IMR-90 (cell line): ENCODE measurements at places on chromosomes 12 and 14. TPM values are rescaled to one million over a fixed set of nuclear protein-coding genes. Genes with fewer than 3 reads are reported as not detected.
A peak's percentile ranks its signal among the peaks of the same experiment; 100 is the strongest.

ERBB3 gene
- 2.2 and 2.5 TPM in 2 replicates for total RNA-seq

SYCP3 gene
- total RNA-seq: under 0.01 TPM in 1 of 2 replicates, not detected in the other

KRT2 gene
- total RNA-seq: not detected in 2 replicates

- H3K27ac ChIP-seq: no peak overlapping the region
- peak; percentile 19 for DNase-seq
- H3K36me3 ChIP-seq: no peaks in the 10 kb centered on the region
- no peak overlapping the region for H3K4me3 ChIP-seq
- no peaks in the 10 kb centered on the region for H3K4me1 ChIP-seq
Measured at GRCh38 chr12:114636723-114637480, 47.1 kb downstream of the TBX3 start.

DNA sequence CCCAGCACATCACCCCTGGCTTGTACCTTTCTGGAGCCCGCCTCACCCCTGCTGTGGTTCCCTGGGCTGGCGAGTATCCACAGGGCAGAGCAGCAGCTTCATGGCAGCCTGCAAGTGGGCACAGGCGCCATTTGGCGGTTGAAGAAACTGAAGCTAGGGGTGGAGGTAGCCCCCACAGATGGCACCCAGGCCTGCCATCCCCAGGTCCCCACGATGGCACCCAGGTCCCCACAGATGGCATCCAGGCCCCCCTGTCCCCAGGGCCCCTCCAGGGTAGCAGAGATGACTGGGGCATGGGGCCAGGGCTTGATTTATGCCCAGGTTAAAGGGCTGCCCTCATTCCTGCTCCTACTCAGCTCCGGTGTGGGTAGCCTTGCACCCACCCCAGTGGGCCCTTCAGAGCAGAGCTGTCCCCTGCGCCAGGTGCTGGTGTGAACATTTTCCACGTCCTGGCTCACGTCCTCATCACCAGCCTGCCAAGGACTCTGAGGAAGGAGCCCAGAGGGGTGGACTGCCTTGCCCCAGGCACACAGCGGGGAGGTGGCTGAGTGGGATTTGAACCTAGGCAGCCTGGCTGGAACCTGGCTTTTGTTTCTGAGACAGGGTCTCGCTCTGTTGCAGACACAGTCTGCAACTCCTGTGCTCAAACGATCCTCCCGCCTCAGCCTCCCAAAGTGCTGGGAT lies 8.7 kb downstream of the MMP17 start:
- peaks cover 7% of the 10 kb centered on the region; the same call in 1 of the 2 replicates for H3K36me3 ChIP-seq
- no peak overlapping the region for H3K27ac ChIP-seq
- peaks cover 4% of the 10 kb centered on the region; the same call in 1 of the 2 replicates for H3K4me1 ChIP-seq
- H3K27me3 ChIP-seq: no peaks in the 10 kb centered on the region
- H3K4me3 ChIP-seq: no peak overlapping the region
- DNase-seq: no peak

DNA sequence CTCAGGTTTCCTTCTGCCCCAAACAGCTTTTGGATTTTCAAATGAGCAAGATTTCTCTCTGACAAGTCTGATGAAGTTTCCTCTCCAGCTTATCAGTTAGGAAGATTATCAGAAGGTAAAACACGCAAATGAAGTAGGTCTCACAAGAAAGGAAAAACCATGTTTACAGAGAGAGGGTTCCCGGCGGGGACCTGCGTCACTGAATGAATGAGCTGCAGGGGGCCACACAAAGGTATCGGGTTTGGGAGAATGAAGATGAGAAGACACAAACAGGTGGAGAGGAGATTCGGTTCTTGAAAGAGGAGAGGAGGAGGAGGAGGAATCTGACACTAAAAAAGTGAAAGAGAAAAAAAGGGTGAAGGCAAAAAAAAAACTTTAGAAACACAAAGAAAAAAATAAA lies 208.6 kb downstream of the CALM1 start:
- peaks cover 5% of the 10 kb centered on the region; the same call in 1 of the 2 replicates for H3K4me1 ChIP-seq
- no peak overlapping the region for H3K4me3 ChIP-seq
- peaks cover 2% of the 10 kb centered on the region; the same call in 1 of the 2 replicates for H3K36me3 ChIP-seq
- no peak overlapping the region for H3K27ac ChIP-seq
- no peak for DNase-seq
- H3K27me3 ChIP-seq: no peaks in the 10 kb centered on the region

DNA sequence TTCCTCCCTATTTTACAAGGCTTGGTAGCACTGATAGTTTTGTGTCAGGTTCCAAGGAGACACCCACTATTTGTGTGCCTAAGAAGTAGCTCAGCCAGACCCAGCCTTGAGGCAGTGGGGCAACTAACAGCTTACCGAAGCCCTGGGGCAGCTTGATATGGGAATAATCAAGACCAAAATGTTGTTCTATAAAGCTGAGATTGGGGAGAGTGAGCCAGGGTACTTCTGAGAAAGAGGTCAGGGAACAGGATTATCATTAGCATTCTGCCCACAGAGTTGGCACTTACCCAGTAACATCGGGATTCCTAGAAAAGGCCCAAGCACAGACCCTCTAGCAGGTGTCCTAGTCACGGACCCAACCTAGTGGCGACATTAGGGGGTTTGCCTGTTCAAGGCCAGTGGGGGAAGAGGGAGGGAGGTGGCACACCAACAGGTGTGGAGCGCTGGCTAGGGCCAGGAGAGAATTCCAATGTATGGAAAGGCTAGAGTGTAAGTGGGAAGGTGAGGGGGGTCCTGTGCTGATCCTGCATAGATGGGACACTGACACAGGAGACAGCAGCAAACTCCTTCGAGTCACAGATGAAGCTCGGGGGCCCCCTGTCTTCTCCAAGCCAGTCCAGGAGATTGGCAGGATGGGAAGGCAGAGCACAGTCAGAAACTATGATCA lies 4.9 kb downstream of the PPP1R3E start:
- H3K27me3 ChIP-seq: peaks cover 3% of the 10 kb centered on the region; the same call in 1 of the 2 replicates
- no peak for DNase-seq
- no peaks in the 10 kb centered on the region for H3K36me3 ChIP-seq
- H3K27ac ChIP-seq: no peak overlapping the region
- no peak overlapping the region for H3K4me3 ChIP-seq
- H3K4me1 ChIP-seq: peaks cover 2% of the 10 kb centered on the region

DNA sequence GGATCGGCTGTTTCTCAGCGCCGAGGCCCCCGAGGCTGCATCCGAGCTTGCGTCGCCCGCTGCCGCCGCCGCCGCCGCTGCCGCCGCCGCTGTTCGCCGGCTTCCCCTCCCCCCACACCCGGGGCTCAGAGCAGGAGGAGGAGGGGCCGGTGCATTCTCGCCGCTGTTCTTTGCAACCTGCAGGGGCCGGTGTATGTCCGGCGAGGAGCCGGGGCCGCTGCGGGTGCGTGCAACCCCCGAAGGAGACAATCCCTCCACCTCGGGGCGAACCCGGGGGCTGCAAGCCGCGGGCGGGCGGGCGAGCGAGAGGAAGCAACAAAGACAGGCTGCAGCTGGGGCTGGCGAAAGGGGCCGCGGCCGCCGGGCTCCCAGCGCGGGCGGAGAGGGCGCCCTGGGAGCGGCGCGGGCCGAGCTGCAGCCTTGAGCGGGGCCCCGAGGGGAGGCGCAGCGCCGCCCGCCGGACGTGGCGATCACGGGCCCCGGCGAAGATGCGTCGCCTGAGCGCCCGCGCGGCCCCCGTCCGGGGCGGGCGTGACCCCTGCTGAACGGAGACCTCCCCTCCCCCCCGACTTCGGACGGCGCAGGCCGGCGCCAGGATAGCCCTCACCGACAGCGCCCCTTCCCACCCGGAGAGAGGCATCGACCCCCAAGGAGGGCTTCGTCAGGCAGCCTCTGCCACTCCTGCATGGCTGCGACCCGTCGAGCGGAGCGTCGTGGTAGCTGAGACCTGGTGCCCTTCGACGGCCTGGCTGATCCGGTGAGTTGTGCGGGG lies 702 bp downstream of the FAM222A start:
- peaks cover 2% of the 10 kb centered on the region; the same call in 1 of the 2 replicates for H3K4me1 ChIP-seq
- peak overlapping the region; percentile 51 for H3K4me3 ChIP-seq
- peaks cover 63% of the 10 kb centered on the region for H3K27me3 ChIP-seq
- H3K27ac ChIP-seq: no peak overlapping the region
- H3K36me3 ChIP-seq: no peaks in the 10 kb centered on the region

DNA sequence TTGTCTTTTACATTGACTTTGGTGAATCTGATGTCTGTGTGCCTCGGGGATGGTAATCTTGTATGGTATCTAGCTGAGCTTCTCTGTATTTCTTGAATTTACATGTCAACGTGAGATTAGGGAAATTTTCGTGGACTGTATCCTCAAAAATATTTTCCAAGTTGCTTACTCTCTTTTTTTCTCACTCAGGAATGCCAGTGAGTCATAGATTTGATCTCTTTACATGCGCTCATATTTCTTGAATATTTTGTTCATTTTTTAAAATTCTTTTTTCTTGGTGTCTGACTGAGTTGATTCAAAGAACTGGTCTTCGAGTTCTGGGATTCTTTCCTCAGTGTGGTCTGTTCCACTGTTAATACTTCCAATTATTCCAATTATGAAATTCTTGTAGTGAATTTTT lies 207.7 kb downstream of the RAD51B start:
- H3K4me3 ChIP-seq: no peak overlapping the region
- no peaks in the 10 kb centered on the region for H3K27me3 ChIP-seq
- peak; percentile 30 for DNase-seq
- no peaks in the 10 kb centered on the region for H3K36me3 ChIP-seq

GRCh38 chr14:74648601-74649000 lies 36.6 kb upstream of the LTBP2 start:
- H3K4me3 ChIP-seq: no peak overlapping the region
- no peak for DNase-seq
- no peaks in the 10 kb centered on the region for H3K36me3 ChIP-seq
- H3K27me3 ChIP-seq: no peaks in the 10 kb centered on the region
- no peak overlapping the region for H3K27ac ChIP-seq
- peaks cover 35% of the 10 kb centered on the region for H3K4me1 ChIP-seq

DNA sequence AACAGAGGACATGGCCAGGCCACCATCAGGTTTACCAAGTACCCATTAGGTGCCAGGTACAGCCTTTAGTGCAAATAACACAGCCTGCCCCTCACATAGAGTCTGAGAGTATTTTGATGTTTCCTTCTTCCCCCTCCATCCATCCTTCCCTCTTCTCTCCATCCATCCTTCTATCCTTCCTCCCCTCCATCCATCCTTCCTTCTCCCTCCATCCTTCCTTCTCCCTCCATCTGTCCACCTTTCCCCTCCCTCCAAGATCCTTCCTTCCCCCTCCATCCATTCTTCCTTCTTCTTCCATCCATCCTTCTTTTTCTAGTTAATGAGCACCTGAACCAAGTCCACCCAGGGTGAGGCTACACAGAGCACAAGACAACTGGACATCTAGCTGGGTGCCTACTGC lies 39.8 kb downstream of the ITPK1 start:
- H3K4me1 ChIP-seq: peaks cover 13% of the 10 kb centered on the region
- H3K36me3 ChIP-seq: no peaks in the 10 kb centered on the region; the same call in 1 of the 2 replicates
- no peak overlapping the region for H3K27ac ChIP-seq
- H3K4me3 ChIP-seq: no peak overlapping the region

DNA sequence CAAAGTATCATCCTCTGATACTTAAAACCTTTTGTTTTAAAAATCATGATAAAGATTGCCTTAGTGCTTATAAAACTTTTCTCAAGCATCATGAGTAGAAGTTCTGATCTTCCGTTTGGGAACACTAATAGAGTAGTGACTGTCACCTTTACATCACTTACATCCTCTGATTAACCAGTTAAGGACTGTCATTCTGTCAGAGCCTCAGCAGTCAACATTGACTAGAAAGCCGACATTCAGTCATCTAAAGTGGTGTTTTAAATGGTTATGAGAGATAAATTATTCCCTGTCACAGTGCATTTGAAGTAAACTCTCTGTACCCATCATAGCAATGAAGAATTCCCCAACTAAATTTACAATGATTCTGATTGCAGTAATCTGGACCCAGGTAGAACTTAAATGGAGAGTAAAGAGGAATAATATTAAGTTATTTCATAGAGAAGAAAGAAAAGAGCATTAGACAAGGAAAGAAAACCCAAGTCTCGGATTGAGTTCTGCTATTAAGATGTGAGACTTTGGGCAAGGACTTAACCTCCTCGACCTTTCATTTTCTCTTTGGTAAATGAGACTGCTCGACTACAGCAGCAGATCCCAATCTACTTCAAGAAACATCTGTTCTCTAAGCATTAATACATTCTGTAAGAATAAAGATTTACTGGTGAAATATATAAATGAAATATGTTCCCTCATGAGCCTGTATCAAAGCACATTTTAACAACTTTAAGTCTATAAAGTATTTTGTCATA lies 563.9 kb upstream of the LMO3 start:
- DNase-seq: no peak
- H3K27ac ChIP-seq: no peak overlapping the region
- H3K36me3 ChIP-seq: no peaks in the 10 kb centered on the region
- H3K4me1 ChIP-seq: no peaks in the 10 kb centered on the region
- H3K27me3 ChIP-seq: no peaks in the 10 kb centered on the region
- H3K4me3 ChIP-seq: no peak overlapping the region

DNA sequence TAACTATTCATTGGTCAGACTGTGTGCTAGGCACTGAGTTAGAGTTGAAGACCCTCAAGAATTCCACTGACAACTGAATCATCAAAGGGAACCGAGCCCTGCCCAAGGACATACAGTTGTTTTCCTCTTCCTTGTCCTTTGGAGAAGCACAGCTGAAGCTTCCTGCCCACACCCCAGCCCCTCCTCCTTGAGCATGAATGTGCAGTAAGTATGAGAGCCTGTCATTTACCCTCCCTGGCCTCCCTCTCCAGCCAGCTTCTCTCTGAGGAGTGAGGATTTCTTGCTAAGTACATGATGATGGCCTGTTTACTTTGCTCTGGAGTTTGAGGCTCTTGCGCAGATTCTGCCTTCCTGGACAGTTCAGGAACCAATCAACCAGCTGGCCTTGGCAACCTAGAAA lies 235.2 kb downstream of the CACNA1C start:
- H3K4me1 ChIP-seq: peaks cover 46% of the 10 kb centered on the region
- H3K27me3 ChIP-seq: no peaks in the 10 kb centered on the region
- peak; percentile 73 for DNase-seq
- no peak overlapping the region for H3K4me3 ChIP-seq
- peak overlapping the region; percentile 0; the same call in 1 of the 2 replicates for H3K27ac ChIP-seq

- peak overlapping the region; percentile 60 for H3K27ac ChIP-seq
- H3K4me1 ChIP-seq: peaks cover 10% of the 10 kb centered on the region
- no peaks in the 10 kb centered on the region for H3K36me3 ChIP-seq
- peak; percentile 89 for DNase-seq
- H3K27me3 ChIP-seq: no peaks in the 10 kb centered on the region
Measured at GRCh38 chr12:124713436-124714082, 146.1 kb upstream of the NCOR2 start.

DNA sequence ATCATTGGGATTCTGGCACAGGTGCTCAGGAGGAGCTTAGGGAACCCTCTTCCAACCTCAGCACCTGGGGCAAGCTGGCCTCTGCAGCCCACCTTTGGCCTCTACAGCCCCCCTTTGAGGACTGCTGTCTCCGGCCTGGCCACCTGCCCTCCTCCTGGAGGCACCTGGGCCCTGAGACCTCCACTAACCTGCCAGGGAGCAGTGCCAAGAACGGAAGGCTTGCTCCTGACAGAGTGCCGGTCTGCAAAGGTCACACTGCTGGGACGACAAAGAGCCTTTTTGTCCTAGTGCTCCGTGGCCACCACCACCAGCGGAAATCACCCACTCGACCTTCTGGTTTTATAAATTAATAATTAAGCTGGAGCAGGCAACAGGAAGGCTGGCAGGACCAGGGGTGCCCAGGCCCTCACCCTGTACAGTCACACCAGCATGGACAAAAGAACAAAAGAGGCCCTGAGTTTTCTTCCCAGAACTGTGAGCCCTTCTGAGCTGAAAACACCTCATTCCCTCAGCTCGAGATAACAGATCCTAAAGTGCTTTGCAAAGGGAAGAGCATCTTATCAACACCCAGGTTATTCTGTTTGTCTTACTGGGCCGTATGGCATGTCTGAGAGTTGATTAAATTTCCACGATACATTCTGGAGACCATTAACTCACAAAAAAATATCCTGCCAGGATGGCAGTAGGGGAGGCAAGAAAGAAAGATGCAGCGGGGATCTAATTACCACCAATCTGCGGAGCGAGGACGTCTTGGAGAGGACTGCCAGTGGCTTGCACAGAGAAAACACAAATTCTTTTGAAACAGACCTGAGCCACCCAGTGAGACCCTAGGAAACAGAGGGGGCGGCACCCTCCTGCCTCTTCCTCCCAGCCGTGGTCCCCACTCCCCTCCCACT lies 8.2 kb downstream of the TESC start:
- H3K4me3 ChIP-seq: no peak overlapping the region
- DNase-seq: no peak
- H3K27ac ChIP-seq: no peak overlapping the region
- H3K27me3 ChIP-seq: peaks cover 44% of the 10 kb centered on the region
